ENCODE measurements at places on chromosomes 7 and 10. TPM values are rescaled to one million over a fixed set of nuclear protein-coding genes. Genes with fewer than 3 reads are reported as not detected.

GPNMB gene
- 208 TPM for total RNA-seq

SPDYE2B gene
- total RNA-seq = not detected

PRKAR2B gene
- total RNA-seq = 36.1 TPM

PAX4 gene
- not detected for total RNA-seq

SCART1 gene
- total RNA-seq = 2.5 TPM

GIMAP6 gene
- 8.0 TPM for total RNA-seq

RINT1 gene
- 16.8 TPM for total RNA-seq

SUV39H2 gene
- total RNA-seq = 13.1 TPM

CHST3 gene
- 19.5 TPM for total RNA-seq

SFTPA2 gene
- not detected for total RNA-seq

WDR86 gene
- 14.0 TPM for total RNA-seq

- DNase-seq = no peak
These were observed 142.8 kb downstream of the LSM5 start for GRCh38 chr7:32347244-32347828.

DNA sequence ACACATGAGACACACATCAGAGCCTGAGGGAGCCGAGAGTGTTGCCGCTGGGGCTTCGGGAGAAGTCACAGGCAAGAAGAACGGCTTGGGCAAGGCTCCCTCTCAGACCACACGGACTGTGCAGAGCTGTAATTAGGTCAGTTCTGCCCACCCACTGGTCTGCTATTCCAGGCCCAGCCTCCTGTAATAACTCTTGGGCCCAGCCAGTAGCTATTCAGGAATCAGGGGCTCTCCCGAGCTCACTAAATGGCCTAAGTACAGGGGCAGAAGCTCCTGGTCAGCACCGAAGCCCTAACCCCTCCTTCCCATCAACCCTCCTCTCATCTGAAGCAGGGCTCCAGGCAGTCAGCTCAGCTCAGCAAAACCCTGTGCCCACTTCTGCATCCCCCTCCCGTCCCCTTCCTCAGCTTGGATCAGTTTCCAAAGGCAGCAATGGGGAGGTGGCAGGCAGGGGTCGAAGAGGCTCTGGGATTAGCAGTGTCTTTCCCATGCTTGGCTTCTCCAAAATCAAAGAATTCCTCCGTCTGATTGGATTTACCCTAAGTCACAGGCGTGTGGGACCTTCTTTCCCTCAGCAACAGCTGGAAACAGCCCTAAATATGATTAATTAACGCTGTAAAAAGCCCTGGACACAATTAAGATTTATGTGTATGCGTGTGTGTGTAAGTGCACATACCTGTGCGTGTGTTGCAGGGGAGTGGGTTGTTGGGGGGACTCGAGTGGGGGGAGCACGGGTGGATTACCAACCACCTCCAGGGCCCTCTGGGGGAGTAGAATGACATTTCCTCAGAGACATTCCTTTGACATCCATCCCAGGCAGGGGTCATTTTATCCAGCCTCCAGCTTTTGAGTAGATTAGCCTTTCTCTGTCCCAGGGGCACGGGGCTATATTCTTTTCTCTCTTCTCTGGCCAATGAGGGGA is 48.4 kb upstream of the BTRC start:
- DNase-seq = no peak

DNA sequence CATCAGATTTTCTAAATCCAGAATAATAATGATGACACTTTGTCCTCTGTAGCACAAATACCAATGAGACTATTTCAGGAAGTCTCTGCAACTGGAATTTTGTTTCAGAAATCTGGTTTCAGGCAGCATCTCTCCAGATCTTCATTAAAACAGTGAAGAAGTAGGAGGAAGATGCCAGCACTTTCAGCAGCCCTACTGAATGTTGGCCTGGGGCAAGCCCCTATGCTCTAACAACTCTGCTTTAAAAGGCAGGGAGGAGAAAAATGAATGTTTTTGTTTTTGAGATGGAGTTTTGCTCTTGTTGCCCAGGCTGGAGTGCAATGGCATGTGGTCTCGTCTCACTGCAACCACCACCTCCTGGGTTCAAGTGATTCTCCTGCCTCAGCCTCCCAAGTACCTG is 7.2 kb upstream of the CAV1 start:
- no peak for DNase-seq

DNA sequence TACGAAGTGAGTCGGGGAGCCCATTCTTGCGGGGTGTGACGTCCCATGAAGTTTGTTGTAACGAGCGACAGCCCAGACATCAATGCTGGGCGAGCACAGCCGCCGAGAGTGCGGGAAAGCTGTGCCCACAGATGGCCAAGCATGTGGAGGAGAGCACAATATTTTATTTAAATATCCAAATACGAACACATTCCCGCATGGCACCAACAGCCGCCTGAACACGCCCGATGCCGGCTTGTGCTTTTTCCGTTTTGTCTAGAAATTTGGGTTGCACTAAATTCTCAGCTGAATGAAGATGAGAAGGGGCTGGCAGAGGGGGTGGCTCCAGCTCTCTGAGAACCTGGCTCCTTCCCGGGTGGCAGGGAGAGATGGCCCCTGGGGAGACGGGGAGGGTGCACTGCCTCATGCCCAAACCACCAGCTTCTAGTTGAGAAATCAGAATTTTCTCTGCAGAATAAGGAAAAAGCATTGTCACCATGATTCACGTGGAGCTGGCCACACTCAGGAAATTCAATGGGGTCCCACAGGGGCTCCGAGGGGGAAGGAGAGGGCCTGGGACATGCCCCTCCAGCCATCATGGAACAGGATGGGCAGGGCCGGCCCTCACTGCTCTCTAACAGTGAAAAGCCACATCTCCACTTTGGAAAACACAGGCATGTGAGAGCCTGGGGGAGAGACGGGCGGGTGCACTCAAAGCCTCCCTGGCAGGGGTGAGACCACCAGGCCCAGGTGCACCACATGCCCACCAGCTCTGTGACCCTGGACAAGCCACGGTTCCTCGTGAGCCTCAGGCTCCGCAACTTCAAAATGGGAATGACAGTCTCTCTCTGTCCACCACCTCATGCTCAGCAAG is 48.3 kb downstream of the EBF3 start:
- no peak for DNase-seq

GRCh38 chr10:99827936-99828335 is 45.5 kb downstream of the ABCC2 start:
- no peak for DNase-seq

GRCh38 chr7:14321947-14322346 is 332.5 kb upstream of the ETV1 start:
- DNase-seq = no peak

DNA sequence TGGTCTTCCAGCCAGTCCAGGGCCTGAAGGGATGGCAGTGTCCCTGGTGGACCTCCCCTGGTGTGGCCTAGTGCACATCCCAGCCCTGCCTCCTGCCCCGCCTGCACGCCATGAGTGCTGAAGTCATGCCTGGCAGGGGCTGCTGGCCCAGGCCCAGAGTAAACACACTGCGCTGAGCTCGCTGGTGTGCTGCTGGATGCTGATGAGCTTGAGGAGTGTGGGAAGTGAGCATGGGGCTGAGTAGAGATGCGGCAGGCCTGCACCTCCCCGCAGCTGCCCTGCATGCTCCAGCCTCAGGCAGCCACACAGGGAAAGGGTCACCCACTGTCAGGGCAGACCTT is 43.2 kb downstream of the HTRA1 start:
- peak; percentile 87 for DNase-seq

DNA sequence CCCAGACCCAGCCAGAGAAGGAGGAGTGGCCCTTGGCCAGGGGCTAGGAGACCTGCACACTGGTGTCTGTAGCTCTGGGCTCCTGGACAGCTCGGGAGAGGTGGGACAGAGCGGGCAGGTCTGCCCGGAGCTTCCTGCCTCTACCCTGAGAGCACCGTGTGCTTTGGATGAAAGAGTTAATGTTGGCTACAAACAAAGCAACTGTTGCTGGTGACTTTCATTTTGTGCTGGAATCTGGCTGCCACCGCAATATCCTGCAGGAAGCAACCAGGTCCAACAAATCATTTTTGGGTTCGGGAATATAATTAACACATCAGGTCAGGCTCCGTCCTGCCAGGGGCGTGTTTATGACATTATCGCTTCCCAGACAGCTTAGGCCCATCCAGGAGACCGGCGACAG is 441.8 kb upstream of the MKI67 start:
- no peak for DNase-seq

GRCh38 chr10:124724279-124725027 is 19.7 kb downstream of the FAM53B start:
- DNase-seq = no peak

DNA sequence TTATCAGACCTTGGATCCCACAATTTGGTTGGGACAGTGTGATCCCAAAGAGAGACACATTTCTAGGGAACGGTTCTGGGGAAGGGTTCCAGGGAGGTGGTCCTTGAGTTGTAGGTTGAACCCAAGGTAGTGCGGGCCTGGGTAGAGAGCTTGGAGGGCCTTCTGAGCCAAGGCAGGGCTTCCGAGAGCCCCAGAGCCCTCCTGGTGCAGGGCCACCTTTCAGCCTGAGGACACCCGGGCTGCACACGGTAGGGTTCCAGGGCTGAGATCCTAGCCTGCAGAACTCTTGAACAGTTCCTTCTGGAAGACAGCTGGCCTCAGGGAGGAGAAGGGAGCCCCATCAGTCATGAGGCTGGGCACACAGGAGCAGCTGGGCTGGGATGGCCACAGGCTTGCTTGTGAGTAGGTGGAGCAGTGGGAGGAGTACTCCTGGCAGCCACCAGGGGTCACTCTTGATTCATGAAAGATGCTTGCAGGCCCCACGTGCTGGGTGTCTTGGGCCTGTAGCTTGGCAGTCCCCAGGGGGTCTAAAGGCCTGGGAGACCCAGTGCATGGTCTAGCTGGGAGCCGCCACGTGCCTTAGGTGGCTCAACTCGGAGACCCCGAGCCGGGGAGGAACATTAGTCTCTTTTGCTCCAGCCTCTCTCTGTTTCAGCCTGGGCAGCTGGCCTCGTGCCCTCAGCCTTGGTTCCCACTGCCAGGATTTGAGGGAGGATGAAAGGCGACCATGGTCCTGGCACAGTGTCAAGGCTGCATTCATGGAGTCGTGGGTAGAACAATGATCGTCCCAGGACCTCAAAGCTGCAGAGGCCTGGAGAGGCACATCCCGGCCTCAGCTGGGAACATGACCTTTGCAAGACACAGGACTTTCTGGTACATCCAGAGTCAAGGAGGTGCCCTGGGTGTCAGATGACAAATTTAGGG is 381.6 kb downstream of the TYW1 start:
- DNase-seq = peak; percentile 75

DNA sequence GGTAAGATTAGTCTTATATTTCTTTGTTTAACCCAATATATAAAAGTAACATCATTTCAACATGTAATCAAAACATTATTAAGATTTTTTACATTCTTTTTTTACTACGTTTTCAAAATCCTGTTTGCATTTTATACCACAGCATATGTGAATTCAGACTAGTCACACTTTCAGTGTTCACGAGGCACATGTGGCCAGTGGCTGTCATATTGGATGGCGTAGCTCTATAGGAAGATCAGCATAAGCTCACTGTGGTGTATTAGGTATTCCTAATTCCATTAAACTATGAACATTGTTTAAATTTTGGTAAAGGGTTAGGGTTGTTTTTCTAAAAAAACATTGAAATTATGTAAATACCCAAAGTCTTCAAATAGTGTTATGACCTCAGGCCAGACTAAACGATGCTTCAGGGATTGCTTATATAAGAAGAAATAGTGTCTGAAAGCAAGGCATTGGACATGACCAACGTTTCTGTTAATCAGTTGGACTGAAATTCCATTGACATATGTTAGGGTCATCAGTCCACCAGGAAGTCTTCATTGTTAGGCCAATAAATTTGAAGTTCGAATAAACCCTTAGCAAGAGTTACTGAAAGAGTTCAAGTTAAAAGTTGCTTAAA is 97.0 kb downstream of the BICC1 start:
- no peak for DNase-seq

- no peak for DNase-seq
These were observed 1.5 kb downstream of the GIMAP1 start for GRCh38 chr7:150717814-150718420.

DNA sequence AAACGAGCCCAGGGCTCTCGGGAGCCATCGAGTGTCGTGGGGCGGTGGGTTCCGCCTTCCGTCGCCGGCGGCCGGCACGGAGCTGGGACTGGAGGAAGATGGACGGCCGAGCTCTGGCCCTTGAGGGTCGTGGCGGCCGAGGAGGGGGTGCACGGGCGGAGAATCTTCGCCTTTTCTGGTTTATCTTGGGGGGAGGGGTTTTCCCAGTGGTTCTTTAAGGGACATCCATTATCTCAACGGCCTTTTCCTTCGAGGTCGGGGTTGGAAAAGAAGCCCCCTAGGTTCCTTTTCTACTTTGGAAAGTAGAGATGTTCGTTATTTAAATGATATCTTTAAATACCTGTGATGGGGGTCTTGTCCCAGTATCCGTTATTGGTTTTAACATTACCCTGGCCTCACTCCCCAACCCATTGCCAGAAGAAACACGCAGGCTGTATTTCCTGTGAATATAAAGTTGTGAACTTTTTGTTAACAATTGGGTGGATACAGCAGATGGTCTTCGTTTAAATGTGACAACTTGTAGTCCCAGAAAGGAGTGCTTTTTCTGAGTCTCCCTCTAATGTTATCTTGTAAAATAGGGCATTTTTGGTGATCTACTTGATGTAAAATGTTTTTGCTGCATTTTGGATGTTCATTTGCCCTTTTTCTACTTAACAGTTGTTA is 765 bp downstream of the CCAR1 start:
- no peak for DNase-seq

DNA sequence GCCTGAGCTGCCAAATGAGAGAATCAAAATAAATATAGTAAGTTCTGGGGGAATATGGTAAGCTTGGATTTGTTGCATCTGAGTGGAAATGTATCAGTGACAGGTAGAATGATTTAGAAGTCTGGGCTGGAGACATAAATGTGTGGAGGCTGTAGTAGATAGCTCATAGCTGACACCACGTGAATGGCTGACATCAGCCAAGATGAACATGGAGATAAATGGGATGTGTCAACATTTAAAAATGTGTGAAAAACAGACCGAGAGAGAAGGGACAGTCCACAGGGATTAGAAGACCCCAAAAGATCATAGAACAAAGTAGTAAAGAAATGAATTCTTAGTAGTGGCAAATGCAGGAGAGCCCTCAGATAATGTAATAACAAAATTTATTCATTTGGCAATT is 40.9 kb downstream of the NAMPT start:
- no peak for DNase-seq

Data from skin of body (tissue), 3 donors.